ENCODE measurements at places on chromosomes 2 and 18. TPM values are rescaled to one million over a fixed set of nuclear protein-coding genes. Genes with fewer than 3 reads are reported as not detected.

DNA sequence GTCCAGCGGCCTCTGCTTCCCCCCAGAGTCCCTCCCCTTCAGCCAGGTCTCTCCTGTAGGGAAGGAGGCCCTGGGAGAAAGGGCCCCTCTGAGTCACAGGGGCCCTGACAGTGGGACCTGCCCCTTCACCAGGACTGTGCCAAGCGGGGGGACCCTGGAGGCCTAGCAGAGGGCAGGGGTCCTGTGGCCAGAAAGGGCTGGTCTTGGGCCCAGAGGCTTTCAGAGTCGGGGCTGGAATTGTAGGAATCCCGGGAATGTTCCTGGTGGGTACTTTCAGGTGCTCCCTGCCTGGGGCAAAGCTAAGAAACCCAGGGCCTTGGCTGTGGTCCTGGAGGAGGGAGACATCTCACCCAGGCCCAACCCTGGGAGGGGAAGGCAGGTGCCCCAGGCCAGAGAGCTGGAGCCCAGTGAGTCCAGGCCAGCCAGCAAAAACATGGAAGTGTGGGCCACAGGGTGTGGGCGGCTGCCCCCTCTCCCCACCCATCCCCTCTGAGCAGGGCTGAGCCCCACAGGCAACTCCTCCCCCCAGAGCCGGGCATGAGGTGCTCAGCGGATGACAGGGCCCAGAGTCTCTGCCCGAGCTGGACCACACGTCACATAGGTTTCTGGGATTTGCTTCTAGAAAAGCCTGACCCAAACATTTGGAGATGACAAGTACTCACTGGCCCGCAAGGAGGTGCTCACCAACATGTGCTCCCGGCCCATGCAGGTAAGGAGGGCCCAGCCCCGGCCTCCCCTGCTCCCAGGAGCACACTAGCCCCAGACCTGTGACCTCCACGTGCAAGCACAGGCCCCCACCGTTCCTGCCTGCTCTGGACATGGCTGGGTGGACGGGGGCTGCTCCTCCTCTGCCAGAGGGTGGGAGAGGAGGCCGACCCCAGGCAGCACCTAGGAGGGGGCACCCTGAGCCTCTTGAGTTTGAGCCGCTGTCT lies 48.2 kb upstream of the ALPP start:
- peaks cover 2% of the 10 kb centered on the region for H3K27me3 ChIP-seq
- peaks cover 8% of the 10 kb centered on the region for H3K4me1 ChIP-seq
- DNase-seq, result no peak
- no peaks in the 10 kb centered on the region for H3K36me3 ChIP-seq
- H3K4me3 ChIP-seq, result no peak overlapping the region

DNA sequence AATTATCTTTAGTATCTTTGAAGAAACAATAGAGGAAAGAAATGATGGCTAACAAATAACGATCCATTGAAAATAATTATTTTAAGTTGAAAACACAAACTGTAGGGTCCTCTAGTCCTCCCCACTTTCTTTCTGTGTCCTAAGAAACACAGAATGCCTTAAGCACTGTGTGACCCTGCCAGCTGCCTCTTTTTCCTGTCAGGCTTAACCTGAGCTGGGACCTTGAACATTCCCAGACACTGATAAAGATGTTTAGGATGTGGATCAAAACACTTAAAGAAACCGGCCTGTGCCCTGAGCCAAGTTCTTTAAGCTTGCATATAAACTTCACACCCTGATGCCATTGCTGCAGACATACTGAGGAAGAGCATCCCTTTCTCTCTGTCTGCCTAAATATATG lies 755.4 kb upstream of the VRK2 start:
- H3K4me3 ChIP-seq, result no peak overlapping the region
- H3K4me1 ChIP-seq, result no peaks in the 10 kb centered on the region
- H3K27ac ChIP-seq, result no peak overlapping the region
- DNase-seq, result no peak
- H3K36me3 ChIP-seq, result no peaks in the 10 kb centered on the region
- no peaks in the 10 kb centered on the region for H3K27me3 ChIP-seq

GRCh38 chr2:117086174-117086942 lies 728.1 kb upstream of the DDX18 start:
- no peak overlapping the region for H3K4me3 ChIP-seq
- no peaks in the 10 kb centered on the region for H3K36me3 ChIP-seq
- H3K27ac ChIP-seq, result no peak overlapping the region
- H3K27me3 ChIP-seq, result no peaks in the 10 kb centered on the region
- peaks cover 18% of the 10 kb centered on the region for H3K4me1 ChIP-seq
- no peak for DNase-seq

LHCGR gene
- total RNA-seq, result not detected

- no peaks in the 10 kb centered on the region for H3K36me3 ChIP-seq
- no peak overlapping the region for H3K27ac ChIP-seq
- no peaks in the 10 kb centered on the region for H3K27me3 ChIP-seq
- peaks cover 18% of the 10 kb centered on the region for H3K4me1 ChIP-seq
- DNase-seq, result no peak
Observed at GRCh38 chr2:158507141-158507540, 50.4 kb downstream of the PKP4 start.

ESPNL gene
- total RNA-seq, result 0.82 TPM

DNA sequence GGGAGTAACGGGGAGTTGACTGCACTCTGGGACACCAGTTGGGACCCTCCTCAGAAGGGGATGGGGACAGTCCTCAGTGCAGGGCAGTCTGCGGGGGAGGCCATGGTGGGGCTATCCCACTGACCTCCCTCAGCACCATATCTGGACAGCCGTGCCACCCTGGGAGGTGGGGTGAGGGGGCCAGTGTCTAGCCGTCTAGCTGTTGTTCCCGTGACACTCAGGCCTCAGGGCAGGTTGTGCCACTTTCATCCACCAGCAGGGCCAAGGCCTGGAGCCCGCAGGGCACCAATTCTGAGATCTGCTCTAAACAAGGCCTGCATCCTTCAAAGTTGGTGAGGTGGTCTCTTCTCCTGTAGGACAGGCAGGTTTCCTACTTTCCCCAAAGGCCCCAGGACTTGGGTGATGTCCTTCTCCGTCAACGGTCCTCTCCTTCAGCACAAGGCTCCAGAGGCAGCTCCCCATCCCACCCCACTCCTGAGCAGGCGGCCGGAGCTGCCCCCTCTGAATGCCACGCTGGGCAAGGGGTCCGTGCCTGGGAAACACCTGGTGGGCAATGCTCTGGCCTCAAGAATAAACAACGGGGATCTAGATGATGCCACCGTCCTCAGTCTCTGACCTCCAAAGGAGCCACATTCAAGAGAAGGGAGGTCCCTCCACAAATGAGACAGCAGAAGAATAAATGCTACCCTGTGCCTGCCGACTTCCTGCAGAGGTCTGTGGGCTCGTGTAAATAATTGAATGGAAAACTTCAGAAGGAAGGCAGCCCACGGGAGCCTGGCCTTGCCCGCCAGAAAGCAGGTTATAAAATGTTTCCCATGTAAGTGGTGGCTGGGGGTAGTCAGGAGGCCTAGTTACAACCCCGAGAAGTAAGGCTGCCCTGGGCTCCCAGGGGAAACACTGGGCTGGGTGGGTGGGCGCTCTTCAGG lies 42.8 kb upstream of the PTMA start:
- H3K36me3 ChIP-seq, result peaks cover 8% of the 10 kb centered on the region
- peaks cover 13% of the 10 kb centered on the region for H3K4me1 ChIP-seq
- peak overlapping the region; percentile 86 for H3K27ac ChIP-seq
- H3K4me3 ChIP-seq, result peak overlapping the region; percentile 74
- DNase-seq, result no peak

Measured in endothelial cell (in vitro differentiated cells).